ENCODE measurements at places on chromosomes 16 and 17.
A peak's percentile ranks its signal among the peaks of the same experiment; 100 is the strongest.

GRCh38 chr16:8330761-8331160 is 259.6 kb downstream of the TMEM114 start:
- no peak for DNase-seq

DNA sequence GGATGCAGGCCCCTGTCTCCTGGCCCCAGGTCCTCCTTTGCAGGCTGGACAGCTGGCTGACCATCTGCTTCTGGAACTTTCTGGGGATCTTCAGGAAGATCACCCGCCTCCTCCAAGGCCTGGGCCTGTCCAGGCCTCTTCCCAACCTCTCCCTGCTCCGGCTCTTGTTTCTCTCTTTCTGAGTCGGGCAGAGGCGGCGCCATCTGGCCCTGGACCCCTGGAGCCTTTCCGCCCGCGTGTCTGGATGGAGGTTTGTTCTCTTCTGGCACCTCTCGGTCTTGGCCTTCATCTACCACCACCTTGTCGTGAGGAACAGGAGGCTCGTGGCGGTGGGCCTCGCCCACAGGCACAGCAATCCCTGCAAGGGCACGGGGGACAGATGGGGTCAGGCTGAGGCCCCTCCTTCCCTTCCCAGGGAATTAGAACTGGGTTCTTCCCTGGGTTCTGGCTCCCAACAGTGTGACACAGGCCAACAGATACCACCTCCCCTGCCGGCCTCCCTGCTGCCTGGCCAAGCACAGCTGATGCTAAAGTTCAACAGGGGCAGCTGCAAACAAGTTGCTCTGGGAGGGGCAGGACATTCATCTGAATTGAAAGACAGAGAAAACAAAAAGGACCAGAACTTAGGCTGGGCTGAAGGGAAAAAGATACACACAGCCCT is 13.3 kb downstream of the NDUFAF8 start:
- no peak for DNase-seq

GRCh38 chr16:51624080-51624775 is 473.2 kb upstream of the SALL1 start:
- no peak for DNase-seq

- no peak for DNase-seq
Measured at GRCh38 chr16:23534868-23535860, 22.0 kb downstream of the EARS2 start.

- no peak for DNase-seq
Measured at GRCh38 chr17:16288860-16289571, 64.3 kb downstream of the CENPV start.

DNA sequence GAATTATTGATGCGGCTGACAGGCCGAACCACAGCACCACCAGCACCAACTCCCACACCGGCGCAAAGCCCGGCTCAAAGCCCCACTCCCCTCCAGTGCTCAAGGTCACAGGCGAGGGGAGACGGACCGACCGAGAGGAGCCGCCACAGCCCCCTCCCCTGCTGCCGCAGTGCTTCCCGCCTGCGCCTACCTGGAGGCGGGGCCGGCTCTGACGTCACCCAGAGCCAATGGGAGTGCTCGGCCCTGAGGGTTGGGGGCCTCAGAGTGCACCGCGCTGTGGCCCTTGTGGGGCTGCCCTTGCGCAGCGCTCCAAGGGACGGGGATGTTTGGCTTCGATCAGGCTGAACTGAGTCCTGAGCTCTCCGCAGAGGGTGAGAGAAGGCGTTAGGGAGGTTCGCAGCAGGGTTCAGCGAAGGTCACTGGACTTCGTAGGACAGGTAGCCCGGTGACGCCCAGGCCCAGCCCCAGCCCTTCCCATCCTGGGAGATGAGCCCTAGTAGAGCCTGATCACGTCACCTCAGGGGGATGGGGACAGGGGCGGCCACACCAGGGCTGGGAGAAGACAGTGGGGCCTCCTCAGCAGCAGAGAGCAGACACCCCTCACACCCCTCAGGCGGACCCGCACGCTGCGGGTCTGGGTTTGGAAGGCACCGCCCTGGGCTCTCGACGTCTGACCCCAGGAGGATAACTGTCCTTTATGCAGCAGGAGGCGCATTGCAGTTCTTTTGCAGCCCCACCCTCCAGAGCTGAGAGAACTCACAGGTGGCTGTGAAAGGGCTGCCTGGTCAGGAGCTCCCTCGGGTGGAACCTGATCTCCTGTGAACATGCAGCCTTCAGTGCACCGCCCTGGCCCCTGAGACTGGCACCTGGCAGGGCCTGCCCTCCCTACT is 1.5 kb downstream of the NDRG4 start:
- peak; percentile 56 for DNase-seq

GRCh38 chr17:48254896-48255295 is 147.3 kb downstream of the SNX11 start:
- no peak for DNase-seq

DNA sequence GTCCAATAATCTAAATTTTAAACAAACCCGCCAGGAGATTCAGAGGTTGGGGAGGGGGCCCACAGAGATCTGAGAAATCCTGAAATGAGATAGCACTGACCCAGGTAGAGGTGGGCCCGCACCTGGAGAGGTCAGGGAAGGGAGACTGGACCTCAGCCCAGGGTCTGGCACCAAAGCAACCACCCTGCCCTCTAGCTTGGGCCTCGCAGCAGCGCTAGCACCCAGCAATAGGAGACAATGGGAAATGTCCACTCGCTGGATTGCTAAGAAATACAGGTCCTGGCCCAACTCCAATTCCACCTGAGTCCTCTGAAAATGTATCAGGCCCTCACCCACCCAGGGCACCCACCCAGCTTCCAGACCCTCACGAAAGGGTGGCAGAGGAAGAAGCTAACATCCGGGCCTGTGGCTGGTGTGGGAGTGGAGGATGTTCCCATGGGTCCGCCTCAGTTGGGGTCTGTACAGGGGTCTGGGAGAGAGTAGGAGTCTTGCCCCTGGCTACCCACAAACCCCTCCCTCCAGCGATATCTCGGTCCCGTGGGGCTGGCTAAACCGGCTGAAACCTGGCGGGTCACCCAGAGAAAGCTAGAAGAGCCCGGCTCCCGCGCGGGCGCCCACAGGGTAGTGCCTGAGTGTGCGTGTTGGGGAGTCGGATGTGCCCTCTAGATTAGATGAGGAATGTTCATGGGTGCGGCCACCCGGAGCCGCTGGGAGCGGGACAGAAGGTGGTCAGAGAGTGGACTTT is 1.1 kb downstream of the PLLP start:
- no peak for DNase-seq

DNA sequence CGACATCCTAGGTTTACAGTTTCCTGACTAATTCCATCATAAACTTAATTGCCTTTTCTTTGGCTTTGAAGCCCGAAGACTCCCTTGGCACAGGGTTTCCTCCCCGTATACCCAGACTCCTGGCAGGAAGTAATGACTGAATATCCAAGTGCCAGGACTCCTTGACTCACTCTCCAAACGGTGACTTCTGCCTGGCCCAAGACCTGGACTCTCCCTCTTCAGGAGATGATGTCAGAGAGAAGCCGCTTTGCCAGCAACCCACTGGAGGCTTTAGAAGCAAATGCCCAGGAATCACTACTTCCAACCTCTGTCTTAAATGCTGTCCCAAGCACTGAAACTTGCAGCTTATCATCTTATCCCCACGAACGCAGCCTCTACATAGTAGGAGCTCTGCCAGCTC is 146.5 kb downstream of the RGS9 start:
- DNase-seq, result no peak

- no peak for DNase-seq
Measured at GRCh38 chr16:5479926-5480325, 382.3 kb upstream of the EEF2KMT start.

DNA sequence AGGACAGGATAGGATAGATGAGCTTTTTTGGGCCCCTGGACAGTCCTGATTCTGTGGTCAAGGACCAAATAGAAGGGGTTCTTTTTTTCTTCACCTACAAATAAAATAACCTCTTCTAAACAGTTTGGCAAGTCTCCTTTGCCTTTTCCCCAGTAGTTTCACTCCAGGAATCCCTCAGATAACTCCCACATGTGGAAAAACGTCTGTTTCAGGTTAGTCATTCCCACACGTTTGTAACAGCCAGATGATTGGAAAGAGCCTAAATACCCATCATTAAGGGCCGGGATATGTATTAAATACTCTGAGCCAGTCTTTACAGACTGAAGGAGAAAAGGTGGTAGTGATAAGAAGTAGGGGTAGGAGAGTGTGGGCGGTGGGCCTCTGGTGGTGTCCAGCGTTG is 58.3 kb downstream of the PLD6 start:
- no peak for DNase-seq

- DNase-seq, result no peak
Measured at GRCh38 chr17:31089471-31089870, 5.3 kb upstream of the NF1 start.

GRCh38 chr17:35588196-35588920 is 1.2 kb downstream of the AP2B1 start:
- no peak for DNase-seq

DNA sequence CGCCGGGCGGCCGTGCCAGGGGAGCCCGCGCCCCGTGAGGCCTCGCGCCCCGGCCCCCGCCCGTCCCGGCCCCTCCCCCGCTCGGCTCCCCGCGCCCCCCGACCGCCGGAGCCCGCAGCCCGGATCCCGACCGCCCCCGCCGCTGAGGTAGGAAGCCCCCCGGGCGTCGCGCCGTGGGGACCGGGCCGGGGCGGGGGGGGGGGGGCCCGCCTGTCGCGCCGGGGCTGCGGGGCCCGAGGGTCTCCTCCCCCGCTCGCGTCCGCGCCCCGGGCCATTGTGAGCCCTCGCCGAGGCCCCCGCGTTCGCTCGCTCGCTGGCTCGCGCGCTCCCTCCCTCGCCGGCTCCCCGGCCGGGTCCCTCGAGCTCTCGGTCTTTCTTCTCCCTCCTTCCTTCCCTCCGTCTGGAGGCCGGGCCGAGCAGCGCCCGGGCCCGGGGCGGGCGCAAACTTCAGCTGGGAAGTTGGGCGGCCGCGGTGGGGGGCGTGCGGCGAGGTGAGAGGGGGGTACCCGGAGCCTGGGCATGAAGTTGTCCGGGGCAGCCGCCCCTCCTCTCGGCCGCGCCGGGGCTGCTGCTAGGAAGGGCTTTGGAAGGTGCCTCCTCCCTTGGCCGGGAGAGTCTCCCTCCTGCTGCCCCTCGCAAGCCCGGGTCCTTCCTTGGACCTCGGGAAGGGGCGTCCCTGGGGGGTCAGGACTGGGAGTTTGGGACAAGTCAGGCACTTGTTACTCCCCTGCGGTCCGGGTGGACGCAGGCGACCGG is 419 bp downstream of the GLIS2 start:
- no peak for DNase-seq

GRCh38 chr17:41555105-41555887 is 16.6 kb downstream of the KRT9 start:
- no peak for DNase-seq

- DNase-seq, result no peak
Measured at GRCh38 chr16:53484542-53484941, 18.5 kb downstream of the AKTIP start.

DNA sequence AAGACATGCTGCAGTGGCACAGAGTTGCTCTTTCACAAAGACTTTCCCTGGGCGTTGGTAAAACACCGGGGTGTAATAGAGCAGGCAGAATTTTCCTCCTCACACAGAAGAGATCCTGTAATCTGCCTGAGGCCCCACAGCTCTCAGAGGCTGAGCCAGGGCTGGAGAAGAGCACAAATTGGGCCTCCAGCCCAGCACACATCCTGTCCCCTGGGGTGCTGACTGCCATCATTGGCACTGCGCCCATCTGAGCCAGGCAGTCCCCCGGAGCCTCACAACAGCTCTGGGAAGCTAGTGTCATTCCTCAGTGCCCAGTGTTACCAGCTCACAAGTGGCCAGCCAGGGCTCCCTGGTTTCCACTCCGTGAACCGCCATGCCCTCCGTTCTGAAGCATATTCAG is 119.4 kb downstream of the SOCS1 start:
- DNase-seq, result no peak

GRCh38 chr17:31533546-31534155 is 142.2 kb downstream of the RAB11FIP4 start:
- DNase-seq, result peak; percentile 65

GRCh38 chr17:64130559-64131001 is 636 bp upstream of the ERN1 start:
- DNase-seq, result no peak

DNA sequence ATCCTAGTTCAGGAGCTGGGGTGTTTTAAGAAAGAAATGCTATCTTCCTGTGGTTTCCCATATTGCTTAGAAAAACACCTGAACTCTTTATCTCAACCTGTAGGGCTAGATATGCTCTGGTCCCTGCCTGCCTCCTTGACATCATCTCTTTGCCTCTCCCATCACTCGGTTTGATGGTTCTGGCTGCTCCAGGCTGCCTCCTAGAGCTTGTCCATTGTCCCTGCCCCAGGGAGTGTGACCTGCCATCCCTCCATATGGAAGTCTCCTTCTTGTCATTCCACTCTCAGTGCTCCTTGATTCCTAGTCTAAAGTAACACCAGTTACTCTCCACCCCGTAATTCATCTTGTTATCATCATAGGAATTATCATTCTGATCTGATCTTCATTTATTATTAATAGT is 369.0 kb upstream of the EEF2KMT start:
- no peak for DNase-seq

DNA sequence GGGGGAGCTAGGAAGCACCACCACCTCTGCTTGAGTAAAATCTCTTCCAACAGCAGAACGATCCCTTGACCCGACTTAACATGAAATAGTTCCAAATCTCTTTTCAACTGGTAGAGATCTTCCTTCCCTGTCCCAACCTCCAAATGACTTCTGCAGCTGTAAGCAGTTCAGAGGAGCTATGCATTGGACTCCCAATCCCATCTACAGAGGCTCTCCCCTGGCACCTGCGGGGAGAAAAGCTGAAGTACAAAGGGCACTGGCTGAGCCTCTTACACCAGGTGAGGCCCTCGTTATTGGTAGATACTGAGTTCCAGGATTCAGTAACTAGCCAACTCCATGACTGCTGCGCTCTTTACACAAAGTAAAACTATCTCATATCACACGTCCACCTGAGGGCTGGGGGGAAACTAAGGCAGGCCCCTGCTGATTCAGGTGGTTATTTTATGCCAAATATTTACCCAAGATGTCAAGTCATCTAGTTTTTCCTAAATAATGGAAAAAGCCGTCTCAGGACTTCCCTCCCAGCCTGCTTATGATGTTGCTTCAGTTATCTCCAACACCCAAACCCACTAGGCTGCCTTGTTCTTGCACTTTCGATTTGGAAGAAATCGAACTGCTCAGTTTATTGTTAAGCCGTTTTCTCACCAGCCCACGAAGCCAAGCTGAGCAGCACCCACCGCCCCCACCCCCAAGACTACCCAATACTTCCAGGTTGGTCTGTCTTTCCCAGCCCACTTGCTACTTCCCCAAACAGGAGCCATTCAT is 3.2 kb downstream of the ACTG1 start:
- no peak for DNase-seq

GRCh38 chr17:21535686-21536375 is 156.5 kb upstream of the KCNJ18 start:
- no peak for DNase-seq

GRCh38 chr17:68732301-68732749 is 131.2 kb upstream of the FAM20A start:
- no peak for DNase-seq

Data from RWPE2 (cell line).